ENCODE measurements at places on chromosomes 3 and 15. TPM values are rescaled to one million over a fixed set of nuclear protein-coding genes. Genes with fewer than 3 reads are reported as not detected.

The TIGIT gene
- polyA plus RNA-seq = 0.58 TPM

The SYNPR gene
- 0.27 TPM for polyA plus RNA-seq

The IL17RD gene
- polyA plus RNA-seq = 10.7 TPM

The TM4SF18 gene
- polyA plus RNA-seq = 16.1 TPM

The ATP13A5 gene
- polyA plus RNA-seq = 0.89 TPM

The GPR171 gene
- polyA plus RNA-seq = 0.65 TPM

The PCBP4 gene
- 55.7 TPM for polyA plus RNA-seq

Data from right lung (tissue), 10 donors.